ENCODE measurements at places on chromosomes 4 and X. TPM values are rescaled to one million over a fixed set of nuclear protein-coding genes. Genes with fewer than 3 reads are reported as not detected.

The PABPC1L2A gene
- total RNA-seq, result not detected

The SMR3B gene
- not detected for total RNA-seq

The DCHS2 gene
- not detected for total RNA-seq

The AFM gene
- not detected for total RNA-seq

The CWH43 gene
- total RNA-seq, result not detected

The HSFX1 gene
- not detected for total RNA-seq

The SETD7 gene
- 134 TPM for total RNA-seq

The TASL gene
- not detected for total RNA-seq

The CLDN2 gene
- total RNA-seq, result not detected

The DGKK gene
- total RNA-seq, result not detected

The FGFRL1 gene
- total RNA-seq, result 14.1 TPM

The IL21 gene
- total RNA-seq, result not detected

The CNKSR2 gene
- 0.99 TPM for total RNA-seq

The VEGFD gene
- total RNA-seq, result 1.6 TPM

The ZBTB33 gene
- 18.3 TPM for total RNA-seq

The HSD17B11 gene
- 46.8 TPM for total RNA-seq

The RGN gene
- total RNA-seq, result 2.4 TPM

The FAM50A gene
- 39.0 TPM for total RNA-seq

The ARHGEF38 gene
- total RNA-seq, result not detected

The EDA gene
- 1.4 TPM for total RNA-seq

The CXCL10 gene
- not detected for total RNA-seq

The NDP gene
- 0.41 TPM for total RNA-seq

The SNCA gene
- not detected for total RNA-seq

The EGF gene
- total RNA-seq, result 0.09 TPM
